ENCODE measurements at places on chromosomes 11 and 22.

- no peak for DNase-seq
Measured at GRCh38 chr11:10095412-10096208, 198.4 kb downstream of the SBF2 start.

DNA sequence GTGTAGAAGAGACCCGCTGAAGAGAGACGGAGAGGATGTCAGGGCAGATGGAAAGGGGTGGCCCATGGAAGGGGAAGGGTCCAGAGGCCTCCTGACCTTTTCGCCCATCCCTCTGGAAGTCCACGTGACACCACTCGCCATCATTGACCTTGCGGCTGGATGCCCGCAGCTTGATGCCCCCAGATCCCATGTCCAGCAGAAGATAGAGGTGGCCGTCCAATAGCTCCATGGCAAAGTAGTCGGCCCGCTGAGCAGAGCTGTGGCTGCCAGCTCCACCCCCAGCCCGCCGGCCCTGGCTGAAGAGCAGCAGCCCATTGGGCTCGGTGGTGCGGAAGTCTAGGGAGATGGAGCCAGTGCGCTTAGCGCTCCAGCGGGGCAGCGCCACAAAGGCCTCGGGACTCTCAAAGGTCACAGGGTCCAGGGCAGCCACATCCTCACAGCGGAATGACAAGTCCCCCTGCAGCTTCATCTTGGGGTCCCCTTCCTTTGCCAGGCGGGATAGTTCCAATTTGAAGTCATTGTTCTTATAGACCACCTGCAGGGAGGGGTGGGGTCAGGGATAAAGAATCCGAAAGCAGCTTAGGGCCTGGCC, 55.7 kb downstream of the NRXN2 start:
- no peak for DNase-seq

DNA sequence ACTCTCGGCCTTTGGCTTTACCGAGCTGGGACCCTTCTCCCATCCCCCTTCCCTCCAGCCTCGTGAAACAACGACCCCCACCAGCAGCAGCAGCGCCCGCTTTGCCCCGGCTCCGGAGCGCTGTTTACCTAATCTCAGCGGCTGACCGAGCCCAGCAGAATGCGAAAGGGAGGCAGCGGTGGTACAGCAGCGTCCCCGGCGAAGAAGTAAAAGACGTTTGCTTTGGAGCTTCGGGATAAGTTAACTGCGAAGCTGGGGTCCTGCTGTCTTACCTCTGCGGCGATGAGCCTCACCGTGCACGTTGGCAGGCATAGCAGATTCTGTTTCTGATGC, 2.0 kb upstream of the LARGE1 start:
- DNase-seq: peak; percentile 2

DNA sequence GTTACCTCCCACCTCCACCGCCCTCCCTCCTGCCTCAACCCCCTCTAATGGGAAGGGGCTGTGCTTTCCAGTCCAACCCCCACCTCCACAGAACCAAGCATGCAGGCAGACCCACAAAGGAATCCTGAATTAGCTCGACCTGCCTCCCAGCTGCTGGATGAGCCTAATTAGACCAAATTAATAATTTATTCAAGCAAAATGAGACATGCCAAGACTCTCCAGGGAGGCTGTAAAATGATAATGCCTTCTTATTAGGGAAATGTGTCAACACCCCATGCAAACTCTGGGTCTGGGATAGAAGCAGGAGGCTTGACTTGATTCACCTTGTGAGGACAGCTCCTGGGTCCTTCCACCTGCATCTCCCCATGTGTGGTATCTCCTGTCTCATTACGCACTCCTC, 59.4 kb upstream of the HMGXB4 start:
- no peak for DNase-seq

GRCh38 chr11:127130321-127130720, 129.8 kb upstream of the KIRREL3 start:
- no peak for DNase-seq

- no peak for DNase-seq
Measured at GRCh38 chr11:78667461-78667860, 92.8 kb upstream of the NARS2 start.

DNA sequence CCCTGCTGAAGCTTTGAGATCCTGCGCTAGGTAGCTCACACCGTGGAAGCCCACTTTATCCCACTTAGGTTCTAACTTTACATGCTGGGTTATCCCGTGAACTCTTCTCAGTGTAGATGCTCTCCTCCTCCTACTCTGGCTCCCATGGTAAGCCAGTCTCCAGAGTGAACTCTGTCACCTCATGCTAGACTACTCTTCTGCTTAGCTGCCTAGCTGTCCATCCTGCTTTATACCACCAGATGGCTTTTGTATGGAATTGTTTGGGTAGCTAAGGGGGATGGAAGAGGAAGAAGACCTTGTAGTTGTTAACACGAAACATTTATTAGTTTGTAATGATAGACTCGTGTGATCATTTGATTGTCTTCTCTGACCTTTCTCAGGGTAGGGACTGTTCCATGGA, 46.8 kb downstream of the EMSY start:
- no peak for DNase-seq

DNA sequence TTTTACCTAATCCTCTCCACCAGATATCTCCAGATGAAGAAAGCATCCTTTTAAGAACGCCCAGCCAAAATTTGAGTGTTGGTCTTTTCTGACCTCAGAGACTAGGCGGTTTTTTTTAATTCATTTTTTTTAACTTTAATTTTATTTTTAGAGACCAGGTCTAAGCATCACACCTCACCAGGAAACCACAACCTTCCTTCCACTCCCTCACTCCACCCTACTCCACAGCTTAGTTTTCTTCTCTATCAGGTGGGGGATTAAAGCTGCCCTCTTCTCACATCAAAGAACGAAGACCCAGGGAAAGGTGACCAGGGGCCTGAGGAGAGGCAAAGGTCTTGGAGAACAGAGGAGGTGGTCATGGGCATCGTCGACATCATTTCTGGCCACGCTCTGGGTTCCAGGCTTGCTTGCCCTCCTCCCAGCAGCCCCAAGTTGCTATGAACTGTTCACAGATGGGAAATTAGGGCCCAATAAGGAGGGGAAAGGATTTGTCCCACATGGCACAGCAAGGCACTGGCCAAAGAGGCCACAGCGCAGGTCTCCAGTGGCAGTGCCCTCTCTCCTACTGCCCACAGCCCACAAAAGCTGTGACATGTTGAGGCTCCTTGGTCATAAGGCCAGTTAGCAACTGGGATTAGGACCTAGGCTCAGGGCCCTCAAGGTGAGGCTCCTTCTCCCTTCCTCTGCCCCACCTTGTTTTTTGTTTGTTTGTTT, 1.4 kb upstream of the PEX16 start:
- no peak for DNase-seq

DNA sequence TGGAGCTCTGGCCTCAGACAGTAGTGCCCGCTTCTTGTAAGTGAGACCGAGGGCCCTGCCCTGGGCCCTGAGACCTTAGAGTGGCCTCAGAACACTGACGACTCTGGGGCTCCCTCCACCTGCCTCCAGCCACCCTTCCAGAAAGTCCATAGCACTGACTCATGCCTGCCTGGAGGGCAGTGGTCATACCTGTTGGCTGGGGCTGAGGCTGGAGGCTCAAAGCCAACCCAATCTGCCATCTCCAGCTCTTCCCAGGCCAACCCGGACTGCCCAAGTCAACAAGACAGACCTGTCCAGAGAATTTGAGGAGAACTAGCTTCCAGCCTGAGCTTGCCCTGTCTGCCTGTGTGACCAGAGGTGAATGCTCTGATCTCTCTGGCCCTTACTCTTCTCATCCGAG, 66.9 kb upstream of the TTLL12 start:
- no peak for DNase-seq

GRCh38 chr11:2309251-2310072, 7.6 kb downstream of the TSPAN32 start:
- no peak for DNase-seq

GRCh38 chr11:109421981-109422869, at the start of gene C11orf87:
TSS of gene C11orf87 (plus strand) at chr11:109422190. CDS start at chr11:109423634, 1,444 bp downstream.
- DNase-seq: no peak

DNA sequence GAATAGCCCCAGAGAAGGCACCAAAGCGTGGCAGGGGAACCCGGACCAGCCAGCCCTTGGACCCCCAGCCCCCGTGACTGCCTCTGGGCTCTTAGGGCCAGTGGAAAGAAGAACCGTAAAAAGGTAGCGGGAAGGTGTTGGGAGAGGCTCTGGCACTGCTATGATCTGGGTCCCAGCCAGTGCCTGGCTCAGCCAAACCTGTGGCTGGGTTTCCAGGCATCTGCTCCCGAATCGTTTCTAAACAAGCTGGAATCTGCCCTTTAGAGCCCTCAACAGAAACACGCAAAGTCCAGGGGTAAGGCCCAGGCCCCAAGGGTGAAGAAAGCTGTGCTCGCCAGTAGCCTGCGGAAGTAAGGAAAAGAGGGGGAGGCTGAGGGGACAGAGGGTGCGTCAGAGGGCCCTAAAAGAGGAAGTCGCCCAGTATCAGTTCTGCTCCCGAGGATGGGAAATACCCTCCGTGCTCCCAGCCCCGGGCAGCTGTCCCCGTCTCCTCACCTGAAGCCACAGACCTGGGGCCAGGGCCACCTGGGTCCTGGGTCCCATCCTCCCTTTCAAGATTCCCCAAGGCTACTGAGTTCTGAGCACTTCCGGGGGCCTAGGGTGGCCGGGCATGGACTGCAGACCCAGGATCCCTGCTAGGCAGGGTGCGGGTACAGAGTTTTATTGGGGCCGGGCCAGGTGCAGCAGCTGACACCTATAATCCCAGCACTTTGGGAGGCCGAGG, 24.7 kb downstream of the IL10RA start:
- no peak for DNase-seq

- no peak for DNase-seq
Measured at GRCh38 chr22:19805821-19806212, 45.2 kb downstream of the TBX1 start.

DNA sequence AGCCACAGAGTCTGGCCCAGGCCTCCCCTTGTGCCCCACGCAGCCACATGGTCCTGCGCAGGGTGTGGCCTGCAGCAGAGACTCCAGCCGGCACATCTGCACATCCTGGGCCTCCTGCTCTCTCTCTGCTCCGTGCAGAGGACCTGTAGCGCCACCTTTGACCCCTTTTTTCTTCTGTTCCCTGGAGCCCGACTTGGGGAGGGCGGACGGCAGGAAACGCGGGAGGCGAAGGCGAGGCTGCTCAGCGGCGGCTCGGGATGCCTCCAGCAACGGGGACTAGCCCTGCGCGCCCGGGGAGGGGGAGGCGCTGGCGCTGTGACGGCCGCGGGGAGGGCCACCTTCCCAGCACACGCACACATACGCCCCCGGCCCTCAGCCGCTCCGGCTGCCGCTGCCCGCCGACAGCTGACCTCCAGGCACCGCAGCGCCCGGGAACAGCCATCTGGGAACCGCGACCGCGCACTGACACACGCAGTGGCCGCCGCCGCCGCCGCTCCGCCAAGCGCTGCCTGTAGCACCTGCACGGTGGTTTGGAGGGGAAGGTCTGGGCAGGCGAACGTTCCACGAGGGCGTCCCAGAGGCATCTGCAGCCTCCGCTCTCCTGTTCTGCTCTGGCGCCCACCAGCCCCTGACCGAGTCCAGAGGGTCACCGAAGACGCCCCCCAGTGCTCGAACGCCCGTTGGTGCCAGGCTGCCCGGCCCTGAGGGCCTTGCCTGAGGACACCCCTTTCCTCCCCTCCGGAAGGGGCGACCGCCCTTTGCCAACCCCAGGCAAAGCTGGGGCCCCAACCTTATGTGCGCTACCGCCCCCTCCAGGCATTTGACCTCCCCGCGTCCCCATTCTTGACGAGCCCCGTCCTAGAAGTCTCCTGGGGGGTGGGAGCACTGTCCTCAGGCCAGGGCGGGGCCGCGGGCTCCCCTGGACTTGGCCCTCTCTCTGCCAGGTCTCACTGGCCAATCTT, 16.9 kb upstream of the C22orf42 start:
- peak; percentile 5 for DNase-seq

DNA sequence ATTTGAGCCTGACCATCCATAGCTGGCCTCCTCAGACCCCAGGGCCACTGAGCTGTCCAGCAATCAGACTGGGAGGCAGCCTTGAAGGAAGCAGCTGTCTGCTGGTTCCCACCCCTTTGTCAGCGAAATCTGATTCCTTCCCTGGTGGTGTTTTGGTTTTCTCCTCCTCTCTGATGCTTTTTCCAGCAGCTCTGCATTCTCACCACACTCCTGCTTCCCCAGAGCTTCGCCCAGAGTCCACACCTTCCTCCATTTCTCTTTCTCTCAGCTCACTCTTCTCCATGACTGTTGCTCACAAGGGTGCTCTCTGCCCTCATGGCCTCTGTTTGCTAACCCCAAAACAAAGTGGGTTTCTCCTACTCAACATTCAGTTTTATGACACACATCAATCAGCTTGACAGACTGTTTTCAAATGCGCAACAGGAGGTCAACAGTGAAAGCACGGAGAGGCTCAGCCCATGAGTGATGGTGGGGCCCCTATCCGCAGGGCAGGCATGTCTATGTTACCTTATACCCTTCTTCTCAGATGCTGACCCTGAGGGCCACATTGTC, 130.6 kb upstream of the MTNR1B start:
- no peak for DNase-seq

GRCh38 chr22:32080904-32081303, 37.8 kb downstream of the SLC5A1 start:
- peak; percentile 22 for DNase-seq

DNA sequence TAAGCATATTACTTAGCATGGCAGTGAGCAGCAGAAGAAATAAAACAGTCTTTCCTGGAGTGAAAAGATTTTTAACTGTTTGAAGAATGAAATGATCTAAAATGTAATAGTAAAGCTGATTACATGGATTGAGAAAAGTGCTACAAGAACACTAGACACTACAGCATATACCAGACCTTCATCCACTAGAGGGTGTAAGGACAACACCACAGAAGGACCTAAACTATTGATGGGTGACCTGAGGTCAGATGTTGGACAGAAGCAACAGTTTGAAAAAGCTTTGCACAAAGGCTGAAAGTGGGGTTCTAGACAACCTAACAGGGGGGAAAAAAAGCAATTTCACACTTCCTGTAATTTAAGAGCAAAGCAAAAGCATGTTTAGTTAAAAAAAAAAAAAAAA, 97.7 kb downstream of the RBFOX2 start:
- DNase-seq: no peak

GRCh38 chr11:69655479-69656428, 14.8 kb downstream of the CCND1 start:
- DNase-seq: no peak

DNA sequence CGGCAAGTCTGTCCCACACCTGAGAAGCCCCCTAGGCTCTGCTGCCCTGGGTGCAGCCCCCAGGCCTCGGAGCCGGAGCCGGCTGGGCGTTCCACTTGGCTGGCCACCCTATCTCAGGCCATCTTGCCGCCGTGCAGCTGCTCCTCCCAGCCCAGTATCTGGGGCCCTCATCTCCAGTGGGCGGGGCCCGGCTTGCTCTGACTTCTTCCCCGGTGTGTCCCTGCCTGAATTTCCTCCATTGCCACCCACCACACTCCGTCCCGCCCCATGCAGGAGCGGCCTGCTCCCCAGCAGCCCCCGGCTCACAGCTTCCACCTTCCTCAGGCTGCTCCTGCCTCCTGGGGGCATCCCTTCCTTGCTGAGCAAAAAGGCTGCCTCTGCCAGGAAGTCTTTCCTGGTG, 46.6 kb downstream of the WNT7B start:
- DNase-seq: no peak

GRCh38 chr11:62393061-62393611, 25.7 kb upstream of the SCGB1A1 start:
- DNase-seq: no peak

DNA sequence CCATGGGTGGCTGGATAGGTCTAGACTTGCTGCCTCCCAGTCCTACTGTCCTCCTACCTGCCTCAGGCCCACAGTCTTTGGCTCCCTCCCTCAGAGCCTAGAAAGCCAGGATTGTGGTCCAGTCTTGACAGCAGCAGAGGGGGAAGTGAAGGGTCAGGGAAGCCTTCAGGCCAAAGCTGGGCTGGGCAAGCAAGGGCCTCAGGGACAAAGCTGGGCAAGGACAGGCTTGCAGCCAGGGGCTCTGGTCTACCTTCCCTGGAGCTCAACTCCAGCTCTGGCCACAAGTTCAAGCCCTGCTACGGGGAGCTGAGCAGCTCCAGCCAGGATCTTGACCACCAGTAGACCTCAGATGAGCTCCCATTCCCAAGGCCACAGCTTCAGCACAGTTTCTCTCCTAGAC, 14.9 kb downstream of the LMO1 start:
- DNase-seq: no peak
